NCI-H1048 (cell line): ENCODE measurements at places on chromosomes 16 and 17.

GRCh38 chr17:65170839-65171238 lies 33.7 kb downstream of the RGS9 start:
- DNase-seq, result no peak

- no peak for DNase-seq
Observed at GRCh38 chr16:67186550-67186950, 2.8 kb upstream of the MATCAP1 start.

- DNase-seq, result no peak
Observed at GRCh38 chr17:51298508-51299371, 38.4 kb downstream of the UTP18 start.

DNA sequence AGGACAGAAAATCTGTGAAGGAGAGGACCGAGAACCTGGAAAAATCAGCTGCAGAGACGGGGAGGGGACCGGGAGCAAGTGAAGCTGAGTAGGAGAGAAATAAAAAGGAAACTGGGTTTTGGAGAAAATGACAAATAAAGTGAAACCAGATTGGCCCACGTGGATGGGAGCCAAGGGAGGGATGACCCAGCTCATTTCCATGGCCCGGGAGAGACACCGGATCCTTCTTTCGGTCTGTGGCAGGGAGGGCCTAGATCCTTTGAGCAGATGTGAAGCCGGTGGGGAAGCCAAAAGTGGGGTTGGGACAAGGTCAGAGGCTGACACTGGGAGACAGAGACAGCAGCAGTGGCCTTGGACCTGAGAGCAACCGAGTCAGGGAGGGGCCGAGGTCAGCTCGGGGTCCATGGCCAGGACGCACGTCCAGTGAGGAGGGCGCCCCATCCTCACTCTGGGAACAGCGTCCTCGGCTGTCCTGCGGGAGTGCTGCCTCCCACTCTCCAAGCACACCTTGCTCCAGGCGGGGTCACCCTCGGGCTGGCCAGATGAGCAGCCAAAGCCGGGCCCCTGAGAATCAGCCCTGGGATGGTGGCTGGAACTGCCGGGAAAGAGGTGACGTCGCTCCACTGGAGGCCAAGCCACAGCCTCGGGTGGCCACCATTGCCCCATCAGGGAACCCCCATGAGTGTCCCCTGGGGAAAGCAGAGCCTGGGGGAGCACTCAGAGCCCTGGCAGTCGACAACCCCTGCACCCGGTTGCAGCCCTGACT lies 50.8 kb upstream of the CDR2 start:
- no peak for DNase-seq

DNA sequence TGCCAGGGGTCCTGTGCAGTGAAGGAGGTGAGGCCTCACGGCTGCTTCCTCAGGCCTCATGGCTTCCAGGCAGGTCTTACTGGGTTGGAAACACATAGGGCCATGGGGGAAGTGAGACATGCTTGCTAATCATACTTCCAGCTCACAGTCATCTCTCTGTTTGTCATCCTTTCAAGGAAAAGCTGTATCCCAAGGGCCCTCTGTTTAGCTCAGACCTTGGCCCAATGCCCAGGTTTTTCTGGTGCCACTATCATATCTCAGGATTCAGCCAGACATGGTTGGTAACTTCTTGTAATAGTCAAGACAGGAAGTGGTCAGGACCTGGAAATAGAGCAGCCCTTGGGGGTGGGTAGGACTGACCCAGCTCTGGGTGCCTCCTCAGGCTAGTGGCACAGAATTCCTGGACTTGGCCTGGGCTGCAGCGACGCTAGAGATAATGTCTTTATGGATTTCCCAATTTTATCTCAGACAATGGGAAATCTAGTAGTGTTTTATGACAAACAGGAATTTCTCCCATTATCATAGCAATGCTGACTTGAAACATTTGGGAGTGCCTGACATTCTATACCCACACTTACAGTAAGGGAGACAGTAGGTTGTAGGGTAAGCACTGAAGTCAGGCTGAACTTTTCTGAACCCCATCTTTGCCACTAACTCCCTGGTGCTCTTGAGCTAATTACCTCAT lies 13.5 kb upstream of the ITGB3 start:
- no peak for DNase-seq

GRCh38 chr17:61233991-61234750 lies 165.5 kb upstream of the TBX2 start:
- DNase-seq, result no peak

DNA sequence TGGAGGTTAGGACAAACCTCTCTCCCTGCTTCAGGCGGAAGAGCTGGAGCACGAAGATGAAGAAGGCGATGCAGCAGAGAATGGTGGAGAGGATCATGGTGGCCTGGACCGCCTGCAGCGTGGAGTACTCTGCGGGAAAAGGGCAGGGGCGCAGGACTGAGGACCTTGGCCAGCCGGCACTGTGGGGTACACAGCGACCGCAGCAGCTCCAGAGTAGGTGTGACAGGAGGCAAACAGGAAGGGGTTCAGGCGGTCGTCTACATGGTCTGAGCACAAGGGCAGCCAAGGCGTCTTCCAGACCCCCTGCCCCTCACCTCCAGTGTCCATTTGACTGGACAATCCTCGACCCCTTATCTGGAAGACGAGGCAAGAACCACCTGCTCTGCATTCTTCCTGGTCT lies 42.5 kb downstream of the EMP2 start:
- DNase-seq, result no peak

DNA sequence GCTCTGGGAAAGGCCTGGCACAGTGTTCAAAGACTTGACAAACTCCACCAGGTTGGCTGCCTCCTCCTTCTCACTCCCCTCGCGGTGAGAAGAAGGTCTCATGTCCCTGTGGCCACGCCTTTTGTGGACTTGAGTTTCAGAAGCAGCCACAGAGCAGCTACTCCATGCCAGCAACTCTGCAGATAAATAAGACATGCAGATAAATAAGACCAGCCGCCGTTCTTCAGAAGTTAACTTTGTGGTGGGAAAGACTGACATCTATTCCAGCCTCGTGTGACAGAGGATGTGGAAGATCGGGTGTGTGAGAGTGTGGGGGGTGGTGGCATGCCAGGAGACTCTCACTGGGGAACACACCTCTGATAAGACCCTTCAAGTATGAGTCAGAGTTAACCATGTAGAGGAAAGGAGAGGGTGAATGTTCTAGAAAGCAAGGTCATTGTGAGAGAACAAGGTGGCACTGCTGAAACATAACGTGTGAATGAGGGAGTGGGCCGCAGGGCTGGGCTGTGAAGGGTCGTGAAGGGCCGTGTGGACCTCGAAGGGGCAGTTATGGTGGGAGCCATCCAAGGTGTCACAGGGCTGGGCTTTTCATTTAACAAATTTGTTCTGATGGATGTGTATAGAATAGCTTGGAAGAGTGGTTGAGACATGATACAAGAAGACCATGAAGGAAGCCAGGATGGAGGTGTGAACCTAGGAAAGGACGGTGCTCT lies 830 bp downstream of the SPACA3 start:
- DNase-seq, result no peak

DNA sequence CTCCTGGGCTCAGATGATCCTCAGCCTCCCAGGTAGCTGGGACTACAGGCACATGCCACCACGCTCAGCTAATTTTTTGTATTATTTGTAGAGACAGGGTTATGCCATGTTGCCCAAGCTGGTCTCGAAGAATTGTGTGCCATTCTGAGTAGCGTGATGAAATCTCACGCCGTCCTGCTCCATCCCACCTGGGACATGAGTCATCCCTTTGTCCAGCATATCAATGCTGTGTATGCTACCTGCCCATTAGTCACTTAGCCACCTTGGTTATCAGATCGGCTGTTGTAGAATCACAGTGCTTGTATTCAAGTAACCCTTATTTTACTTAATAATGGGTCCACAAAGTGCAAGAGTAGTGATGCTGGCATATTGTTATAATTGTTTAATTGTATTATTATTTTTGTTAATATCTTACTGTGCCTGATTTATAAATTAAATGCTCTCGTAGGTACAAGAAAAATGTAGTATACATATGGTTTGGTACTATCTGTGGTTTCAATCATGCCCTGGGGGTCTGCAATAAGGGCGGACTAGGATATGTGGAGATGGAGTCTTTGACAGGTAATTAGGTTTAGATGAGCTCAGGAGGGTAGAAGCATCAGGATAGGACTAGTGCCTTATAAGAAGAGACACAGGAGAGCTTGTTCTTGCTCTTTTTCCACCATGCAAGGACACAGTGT lies 26.6 kb upstream of the SLC13A2 start:
- DNase-seq, result no peak

DNA sequence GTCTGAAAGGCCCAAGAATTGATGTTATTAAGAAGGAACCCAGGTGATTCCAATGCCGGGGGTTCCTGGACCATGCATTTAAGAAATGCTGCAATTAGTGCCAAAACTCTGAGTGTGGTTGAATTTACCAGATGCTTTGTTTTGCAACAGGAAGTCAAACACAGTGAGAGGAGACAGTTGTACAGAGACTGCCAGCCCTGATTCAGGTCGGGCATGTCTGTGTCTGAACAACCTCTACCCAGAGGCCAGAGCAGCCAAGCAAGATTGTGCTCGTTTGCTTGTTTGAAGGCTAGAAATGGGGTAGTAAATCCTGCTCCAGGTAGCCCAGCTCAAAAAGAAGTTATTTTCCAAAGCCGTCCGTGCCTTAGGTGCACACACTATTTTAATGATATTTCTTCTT lies 412.4 kb upstream of the ERCC4 start:
- no peak for DNase-seq

- no peak for DNase-seq
Observed at GRCh38 chr16:49681217-49681883, 174.6 kb downstream of the ZNF423 start.

DNA sequence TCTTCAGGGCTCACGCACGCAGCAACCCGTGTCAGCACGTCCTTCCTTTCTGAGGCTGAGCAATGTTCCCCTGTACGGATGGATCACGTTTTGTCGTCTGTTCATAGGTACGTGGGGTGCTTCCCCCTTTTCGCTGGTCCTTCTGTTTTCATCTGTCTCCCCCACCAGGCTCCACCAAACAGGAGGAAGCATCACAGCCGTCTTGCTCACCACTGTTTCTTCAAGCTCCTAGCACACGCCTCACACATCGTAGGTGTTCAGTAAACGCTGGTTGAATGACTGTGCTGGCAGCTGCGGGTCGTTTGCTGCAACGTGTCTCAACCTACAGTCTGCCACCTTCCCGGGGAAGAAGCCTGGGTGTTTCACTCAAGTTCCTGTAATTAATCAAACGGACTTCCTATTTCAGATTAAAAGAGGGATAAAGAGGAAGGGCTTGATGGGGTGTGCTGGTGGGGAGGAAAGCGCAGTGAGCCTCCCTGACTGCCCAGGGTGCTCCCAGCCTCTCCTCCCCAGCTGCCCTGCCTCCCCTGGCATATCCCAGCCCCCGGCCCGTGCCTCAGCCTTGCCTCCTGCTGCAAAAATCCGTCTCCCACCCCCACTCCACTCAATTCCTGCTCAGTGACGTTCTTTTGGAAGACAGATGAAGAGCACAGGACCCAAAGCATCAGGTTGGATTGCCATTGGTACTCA lies 76.7 kb upstream of the DOC2B start:
- no peak for DNase-seq

GRCh38 chr17:75476271-75476671 lies 19.8 kb downstream of the TMEM94 start:
- no peak for DNase-seq

DNA sequence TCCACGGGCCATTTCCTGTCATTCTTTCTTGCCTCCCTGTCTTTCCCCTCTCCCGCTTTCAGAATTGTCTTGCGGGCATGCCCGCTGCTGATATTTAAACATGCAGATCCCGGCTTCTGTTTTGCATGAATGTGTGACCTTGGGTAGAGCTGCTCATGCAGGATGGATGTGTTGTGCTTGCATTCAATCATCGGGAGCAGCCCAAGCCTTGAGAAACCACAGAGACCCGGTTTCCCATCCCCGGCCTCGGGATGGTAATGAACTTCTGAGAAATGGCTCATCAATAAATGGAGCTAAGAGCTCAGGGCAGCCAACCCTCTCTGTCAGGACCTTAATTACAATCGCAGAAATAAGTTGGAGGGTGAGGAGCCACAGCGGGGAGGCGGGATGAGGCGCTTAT lies 303.7 kb upstream of the TNRC6C start:
- DNase-seq, result no peak

DNA sequence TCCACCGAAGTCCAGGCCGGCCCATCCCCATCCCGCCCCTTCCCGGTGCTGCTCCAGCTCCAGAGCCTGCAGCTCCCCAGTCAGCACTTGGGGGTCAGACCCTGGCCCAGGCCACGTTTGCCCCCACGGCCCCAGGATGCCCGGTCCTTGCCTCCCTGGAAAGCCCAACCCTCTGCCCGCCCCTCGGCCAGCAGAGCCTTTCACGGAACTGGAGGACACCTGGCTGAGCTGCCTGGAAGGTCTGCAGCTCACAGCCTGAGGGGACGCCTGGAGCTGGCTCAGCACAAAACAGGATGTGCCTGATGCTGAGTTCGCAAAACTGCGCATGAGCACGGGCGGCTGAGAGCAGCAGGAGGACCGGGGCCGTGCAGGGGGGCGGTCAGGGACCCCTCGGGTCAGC lies 29.7 kb upstream of the SSTR5 start:
- DNase-seq, result no peak

DNA sequence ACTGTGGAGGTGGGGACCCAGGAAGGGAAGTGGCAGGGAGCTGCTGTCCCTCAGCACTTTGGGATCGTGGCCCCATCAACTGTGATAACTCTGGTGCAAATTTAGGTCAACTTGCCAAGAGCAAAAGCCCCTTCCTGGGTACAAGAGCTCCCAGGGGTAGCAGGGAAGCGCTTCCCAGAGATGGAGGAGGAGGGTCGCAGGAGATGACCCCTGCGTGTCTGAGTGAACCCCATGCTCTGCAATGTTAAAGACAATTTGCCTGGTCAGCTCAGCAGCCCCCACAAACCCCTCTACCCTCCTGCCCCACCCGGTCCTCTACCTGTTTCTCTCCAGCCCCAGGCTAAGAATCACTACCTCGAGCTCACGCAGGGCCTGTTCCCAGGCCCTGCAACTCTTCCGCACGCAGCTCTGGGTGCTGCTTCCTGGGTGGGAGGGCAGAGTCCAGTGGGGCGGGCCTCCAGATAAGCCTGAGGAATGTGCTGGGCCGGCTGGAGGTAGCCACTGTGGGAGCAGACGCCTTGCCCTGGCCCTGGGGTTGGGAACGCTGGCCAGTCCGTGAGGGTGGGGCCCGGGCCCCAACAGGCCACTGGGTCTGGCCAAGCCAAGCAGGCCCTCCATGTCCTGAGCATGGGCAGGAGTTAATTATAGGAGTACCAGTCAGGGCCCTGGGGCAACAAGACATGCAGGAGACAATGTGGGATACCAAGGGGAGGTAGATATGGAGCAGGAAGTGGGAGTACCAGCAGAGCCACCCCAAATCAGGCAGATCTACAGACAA lies 6.1 kb downstream of the DOK4 start:
- DNase-seq, result no peak

DNA sequence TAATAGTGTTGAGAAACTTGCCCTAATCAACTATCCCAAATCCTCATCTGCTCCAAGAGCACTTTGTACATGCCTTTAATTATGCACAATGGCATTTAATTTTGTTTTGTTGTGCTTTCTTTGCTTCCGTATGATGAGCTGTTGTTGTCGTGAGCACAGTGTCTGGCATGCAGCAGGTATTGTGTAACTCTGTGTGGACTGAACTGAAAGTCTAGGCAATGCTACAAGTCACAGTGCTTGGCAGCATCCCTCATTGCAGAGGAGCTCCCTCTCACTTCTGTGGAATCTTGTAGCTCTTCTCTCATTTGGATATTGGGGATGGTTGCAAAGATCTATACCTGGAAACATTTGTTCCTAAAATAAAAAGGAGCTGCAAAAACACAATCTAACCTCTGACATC lies 502.2 kb upstream of the CA10 start:
- no peak for DNase-seq

- no peak for DNase-seq
Observed at GRCh38 chr17:77049440-77049839, 91.3 kb upstream of the SEC14L1 start.
